ENCODE measurements at places on chromosomes 6 and 20.

GRCh38 chr6:5205877-5206850 lies 54.6 kb downstream of the LYRM4 start:
- no peak for DNase-seq

DNA sequence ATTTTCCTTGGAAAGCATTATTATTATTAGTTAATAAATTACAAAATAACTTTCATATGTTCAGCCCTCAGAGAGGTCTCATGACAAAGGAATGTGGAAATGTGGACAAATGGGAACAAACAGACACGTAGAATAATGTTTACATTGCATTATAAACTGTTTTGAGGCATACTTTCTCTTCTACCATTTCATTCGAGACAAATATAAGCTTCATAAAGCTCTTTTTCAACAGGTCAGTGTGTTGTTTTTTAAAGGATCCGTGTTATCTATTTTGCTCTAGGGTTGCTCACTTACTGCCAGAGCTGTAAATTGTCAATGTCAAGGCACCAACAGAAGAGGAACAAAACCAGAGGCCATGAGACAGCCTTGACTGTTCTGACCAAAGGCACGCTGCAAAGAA lies 256.8 kb downstream of the PHACTR1 start:
- DNase-seq = no peak

GRCh38 chr6:138517635-138518034 lies 18.3 kb upstream of the NHSL1 start:
- peak; percentile 14 for DNase-seq

DNA sequence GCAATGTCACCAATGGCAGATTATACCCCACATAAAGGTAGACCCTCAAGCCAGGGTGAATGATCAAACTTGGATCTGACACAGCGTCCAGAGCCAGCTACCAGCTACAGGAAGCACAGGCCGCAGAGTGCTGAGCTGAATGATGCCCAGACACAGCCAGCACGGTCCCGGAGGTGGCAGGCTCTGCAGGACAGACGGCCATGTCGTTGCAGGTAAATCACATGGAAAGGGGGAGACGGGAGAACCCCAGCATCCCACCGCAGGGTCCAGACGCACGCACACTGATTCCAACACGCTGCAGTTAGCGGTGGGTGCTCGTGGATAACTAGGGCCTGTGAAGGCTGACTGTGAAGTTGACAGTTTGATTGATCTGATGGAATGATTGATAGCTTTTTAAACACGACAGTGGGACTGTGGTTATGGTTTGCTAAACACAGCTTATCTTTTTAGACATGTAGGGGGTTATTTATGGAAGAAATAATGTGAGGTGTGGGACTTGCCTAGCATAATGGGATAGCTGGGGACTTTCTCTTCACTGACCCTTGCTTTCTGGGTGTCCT lies 228.5 kb downstream of the ERMARD start:
- DNase-seq = no peak

- no peak for DNase-seq
Observed at GRCh38 chr6:22558288-22558882, 11.0 kb upstream of the HDGFL1 start.

DNA sequence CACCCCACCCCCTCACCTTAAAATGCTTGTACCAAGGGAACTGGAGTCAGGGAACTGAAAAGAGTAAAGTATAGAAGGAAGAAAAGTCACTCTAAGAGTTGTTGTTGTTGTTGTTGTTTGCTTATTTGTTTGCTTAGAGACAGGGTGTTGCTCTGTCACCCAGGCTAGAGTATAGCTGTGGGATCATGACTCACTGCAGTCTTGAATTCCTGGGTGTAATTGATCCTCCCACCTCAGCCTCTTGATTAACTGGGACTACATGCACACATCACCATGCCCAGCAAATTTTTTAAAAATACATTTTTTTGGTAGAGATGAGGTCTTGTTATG lies 681.6 kb upstream of the GJE1 start:
- no peak for DNase-seq

DNA sequence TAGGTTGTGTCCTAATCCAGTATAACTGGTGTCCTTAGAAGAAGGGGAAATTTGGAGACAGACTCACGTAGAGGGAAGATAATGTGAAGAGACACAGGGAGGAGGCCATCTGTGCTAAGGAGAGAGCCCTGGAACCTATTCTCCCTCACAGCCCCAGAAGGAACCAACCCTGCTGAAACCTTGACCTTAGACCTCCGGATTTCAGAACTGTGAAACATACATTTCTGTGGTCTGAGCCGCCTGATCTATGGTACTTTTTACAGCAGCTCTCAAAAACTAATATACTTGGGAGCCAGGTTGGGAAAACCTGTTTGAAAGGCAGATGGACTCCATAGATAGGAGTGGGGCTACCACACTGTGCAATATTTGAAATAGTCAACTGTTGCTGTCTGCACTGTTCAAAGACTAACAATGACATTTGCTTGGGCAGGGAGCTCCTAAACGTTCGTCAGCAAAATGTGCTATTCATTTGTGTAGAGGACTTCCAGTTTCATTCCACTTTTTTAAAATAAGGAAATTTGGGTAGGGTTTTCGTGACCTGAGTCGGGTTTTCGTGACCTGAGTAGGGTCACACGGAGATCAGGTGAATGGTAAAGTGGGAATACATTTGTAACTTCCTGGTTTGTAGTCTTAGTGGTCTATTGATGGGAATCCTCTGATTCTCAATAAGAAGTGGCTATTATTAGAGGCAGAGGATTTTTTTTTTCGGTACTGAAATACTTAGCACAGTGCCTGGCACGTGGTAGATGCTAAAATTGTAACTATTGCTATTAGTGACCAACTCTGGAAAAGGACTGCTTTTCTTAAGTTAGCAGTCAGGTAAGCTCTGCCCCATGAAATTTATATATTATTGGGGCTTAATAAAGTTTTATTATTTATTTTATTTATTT lies 11.4 kb downstream of the TAGAP start:
- DNase-seq = no peak

GRCh38 chr6:165562421-165563090 lies 100.5 kb downstream of the PDE10A start:
- DNase-seq = no peak

DNA sequence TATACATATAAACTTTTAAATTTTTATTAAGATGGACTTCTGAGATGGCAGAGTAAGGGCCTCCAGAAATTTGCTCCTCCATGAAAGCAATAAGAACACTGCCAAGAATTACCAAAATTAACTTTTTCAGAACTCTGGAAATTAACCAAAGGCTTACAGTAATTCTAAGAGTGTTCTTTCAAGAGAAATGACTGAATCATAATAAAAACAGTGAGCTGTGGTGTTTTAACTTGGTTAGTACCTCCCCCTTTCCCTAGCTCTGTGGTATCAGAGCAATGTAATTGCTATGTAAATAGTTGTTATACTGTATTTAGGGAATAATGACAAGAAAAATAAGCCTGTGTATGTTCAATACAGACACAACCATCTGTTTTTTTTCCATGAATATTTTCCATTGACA lies 19.0 kb downstream of the HECA start:
- DNase-seq = no peak

GRCh38 chr6:158752613-158753012 lies 66.6 kb downstream of the EZR start:
- no peak for DNase-seq

- no peak for DNase-seq
Observed at GRCh38 chr6:137638926-137639706, 144.9 kb upstream of the OLIG3 start.

GRCh38 chr6:69933239-69933638 lies 66.9 kb downstream of the COL19A1 start:
- no peak for DNase-seq

Measured in stimulated activated CD4-positive, alpha-beta T cell treated with anti-CD3 and anti-CD28 coated beads, TNF-alpha, amount 100 ng/mL, for 48 hours (primary cell).